ENCODE measurements at places on chromosomes 7 and 10.
A peak's percentile ranks its signal among the peaks of the same experiment; 100 is the strongest.

- DNase-seq = no peak
Measured at GRCh38 chr7:152733286-152733934, 26.1 kb upstream of the ACTR3B start.

- no peak for DNase-seq
Measured at GRCh38 chr10:8378198-8378983, 323.9 kb downstream of the GATA3 start.

DNA sequence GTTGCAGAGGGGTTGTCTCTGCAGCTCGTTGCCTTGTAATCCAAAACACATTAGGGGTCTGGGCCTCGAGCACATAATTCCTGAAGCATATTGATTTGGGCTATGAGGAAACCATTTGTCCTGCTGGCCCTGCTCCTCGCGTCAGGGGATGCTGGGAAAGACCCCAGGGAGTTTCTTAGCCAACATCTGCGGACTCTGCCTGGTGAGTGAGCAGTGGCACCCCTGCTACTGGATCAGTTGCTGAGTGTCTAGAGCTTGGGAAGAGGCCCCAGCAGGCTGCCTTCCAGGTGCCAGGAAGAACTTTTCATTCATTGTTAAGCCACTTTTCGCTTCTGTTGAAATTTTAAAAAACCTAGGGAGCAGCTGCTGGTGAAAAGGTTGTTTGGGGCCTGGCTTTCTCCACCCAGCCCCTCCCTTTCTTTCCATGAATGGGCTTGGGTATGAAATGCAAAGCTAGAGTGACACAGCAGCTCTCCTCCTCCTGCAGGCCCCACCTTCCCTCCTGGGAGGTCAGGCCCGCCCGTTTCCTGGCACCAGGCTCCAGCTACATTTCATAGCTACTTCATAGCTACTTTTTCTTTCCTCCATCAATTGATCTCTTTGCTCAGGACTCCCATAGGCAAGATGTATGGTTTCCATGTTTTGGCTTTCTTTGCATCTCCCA is 26.8 kb downstream of the TACR2 start:
- DNase-seq = no peak

GRCh38 chr7:151408839-151409666 is 785 bp downstream of the WDR86 start:
- no peak for DNase-seq

DNA sequence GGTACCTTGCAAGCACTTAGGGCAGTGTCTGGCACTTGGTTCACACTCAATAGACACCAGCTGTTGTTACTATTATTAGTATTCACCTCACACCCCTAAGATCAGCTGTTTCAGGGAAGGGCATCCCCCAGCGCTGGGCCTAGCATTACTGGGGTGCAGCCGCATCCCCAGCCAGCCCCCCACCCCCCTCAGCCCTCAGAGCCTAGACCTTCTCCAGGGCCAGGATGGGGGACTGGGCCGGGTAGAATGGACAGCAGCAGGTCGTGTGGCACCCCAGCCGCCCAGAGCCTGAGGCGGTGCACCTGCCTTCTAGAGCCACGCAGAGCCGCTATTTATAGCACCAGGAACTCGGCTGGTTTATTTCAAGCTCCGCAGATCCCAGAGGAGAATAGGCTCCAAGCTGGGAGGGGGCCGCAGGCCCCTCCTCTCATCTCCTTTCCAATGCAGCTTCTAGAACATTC is 60.5 kb downstream of the GTF2IRD1 start:
- peak; percentile 51 for DNase-seq

DNA sequence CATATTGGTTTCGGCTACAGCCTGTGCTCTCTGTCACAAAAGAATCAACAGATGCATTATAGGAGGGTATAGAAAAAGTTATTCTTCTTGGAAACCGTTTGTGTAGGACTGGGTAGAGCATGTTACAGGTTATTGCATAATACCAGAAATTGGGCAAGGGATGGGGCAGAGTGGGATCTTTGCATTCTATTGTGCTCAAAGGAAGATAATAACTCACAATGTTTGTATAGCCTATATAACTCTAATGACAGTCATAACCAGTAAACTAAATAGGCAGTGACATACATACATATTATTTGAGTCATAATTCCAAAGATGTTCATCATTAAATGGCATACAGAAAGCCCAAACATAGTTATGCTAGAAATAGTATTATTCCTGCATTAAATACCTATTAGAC is 179.7 kb downstream of the XPNPEP1 start:
- no peak for DNase-seq

- DNase-seq = no peak
Measured at GRCh38 chr10:53064614-53065013, 292.0 kb upstream of the MBL2 start.

DNA sequence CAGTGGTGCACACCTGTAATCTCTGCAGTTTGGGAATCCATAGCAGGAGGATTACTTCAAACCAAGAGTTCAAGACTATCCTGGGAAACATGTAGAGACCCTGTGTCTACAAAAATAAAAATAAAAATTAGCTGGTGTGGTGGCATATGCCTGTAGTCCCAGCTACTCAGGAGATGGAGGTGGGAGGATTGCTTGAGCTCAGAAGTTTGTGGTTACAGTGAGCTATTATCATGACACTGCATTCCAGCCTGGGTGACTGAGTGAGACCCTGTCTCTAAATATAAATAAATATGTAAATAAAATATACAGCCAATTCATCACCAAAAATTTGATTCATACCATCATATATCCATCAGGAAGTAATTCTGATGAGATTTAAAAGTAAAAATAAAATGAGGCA is 60.9 kb downstream of the ANKRD7 start:
- DNase-seq = no peak

DNA sequence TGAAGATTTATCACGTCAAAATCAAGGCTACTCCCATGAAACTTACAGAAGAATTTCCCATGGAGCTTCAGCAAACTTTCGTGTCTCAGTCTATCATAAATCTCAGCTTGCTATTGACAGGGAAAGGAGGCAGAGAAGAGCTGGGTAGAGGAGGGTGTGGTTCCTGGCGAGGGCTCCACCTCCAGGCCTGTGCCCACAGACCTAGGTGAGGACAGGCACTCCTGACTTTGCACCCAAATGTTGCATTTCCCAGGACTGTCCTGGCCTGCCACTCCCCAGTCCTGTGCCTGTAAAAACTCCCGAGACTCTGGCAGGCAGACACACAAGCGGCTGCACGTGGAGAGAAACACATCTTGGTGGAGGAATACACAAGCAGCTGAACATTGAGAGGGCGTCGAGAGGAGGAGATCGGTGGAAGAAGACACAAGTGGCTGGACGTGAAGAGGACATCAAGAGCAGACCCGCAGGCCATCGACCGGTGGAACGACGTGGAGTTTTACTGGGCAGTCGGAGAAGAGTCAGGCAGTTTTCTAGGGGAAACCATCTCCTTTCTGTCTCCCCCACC is 145.1 kb downstream of the CTNNA3 start:
- no peak for DNase-seq

- DNase-seq = no peak
Measured at GRCh38 chr7:113805976-113806375, 112.8 kb downstream of the PPP1R3A start.

DNA sequence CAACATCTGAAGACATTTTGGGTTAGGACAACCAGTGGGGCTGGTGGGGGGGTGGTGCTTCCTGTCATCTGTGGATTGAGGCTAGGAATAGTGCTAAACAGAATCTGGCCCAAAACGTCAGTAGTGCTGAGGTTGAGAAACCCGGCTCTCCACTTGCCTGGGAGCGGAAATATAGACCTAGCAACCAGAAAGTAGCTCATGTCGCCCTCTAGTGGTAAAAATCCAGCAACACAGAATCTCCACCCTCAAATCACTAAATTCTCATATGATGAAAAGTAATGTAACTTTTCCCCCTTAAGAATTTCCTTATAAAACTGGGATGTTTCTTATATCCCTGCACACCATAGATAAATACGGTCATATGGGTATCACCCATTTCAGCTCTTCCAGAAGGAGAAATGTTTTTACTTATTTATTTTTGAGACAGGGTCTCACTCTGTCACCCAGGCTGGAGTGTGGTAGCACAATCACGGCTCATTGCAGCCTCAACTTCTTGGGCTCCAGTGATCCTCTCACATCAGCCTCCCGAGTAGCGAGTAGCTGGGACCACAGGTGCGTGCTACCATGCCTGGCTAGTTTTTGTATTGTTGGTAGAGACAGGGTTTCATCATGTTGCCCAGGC is 34.4 kb downstream of the ZC3HAV1 start:
- peak; percentile 48 for DNase-seq

- DNase-seq = no peak
Measured at GRCh38 chr7:121015560-121015959, 27.0 kb downstream of the CPED1 start.

DNA sequence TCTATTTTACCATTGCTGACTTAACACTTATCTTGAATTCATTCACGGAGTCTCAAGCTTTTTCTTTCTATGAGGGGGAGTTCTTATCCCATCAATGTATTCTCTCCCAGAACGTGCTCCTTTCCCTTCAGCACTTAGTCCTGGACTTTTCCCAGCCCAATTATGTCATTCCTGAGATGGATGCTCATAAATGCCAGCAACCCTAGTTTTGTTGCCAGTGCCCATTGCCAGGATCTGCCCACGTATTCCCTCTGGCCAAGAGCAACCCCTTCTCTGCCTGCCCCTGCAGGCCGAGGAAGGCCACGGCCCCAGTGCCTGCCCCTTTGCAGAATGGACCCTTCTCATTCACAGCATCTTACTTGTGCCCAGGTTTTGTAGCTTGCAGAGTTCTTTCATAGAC is 67.4 kb upstream of the PPP1R3C start:
- DNase-seq = no peak

DNA sequence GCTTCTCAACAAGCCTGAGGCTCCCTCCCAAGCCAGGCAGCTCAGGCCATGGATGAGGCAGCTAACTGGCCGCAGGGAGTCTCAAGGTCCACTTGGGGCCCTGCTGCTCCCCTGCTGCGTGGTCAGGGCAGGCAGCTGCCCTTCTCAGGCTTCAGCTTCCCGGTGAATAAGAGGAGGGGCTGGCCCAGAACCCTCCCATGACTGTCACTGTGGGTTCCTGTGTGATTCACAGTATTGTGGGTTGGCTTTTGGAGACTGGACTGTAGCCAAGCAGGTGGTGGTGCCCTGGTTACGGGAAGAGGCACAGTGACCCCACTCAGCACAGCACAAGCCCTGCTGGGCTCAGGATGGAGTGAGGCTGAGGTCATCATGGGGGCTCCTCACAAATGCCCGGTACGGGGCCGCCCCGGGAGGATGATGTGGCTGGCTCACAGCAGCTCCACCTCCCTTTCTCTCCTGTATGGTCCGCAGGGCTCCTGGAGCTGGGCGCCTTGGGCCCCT is 189.8 kb downstream of the HECW1 start:
- DNase-seq = no peak

DNA sequence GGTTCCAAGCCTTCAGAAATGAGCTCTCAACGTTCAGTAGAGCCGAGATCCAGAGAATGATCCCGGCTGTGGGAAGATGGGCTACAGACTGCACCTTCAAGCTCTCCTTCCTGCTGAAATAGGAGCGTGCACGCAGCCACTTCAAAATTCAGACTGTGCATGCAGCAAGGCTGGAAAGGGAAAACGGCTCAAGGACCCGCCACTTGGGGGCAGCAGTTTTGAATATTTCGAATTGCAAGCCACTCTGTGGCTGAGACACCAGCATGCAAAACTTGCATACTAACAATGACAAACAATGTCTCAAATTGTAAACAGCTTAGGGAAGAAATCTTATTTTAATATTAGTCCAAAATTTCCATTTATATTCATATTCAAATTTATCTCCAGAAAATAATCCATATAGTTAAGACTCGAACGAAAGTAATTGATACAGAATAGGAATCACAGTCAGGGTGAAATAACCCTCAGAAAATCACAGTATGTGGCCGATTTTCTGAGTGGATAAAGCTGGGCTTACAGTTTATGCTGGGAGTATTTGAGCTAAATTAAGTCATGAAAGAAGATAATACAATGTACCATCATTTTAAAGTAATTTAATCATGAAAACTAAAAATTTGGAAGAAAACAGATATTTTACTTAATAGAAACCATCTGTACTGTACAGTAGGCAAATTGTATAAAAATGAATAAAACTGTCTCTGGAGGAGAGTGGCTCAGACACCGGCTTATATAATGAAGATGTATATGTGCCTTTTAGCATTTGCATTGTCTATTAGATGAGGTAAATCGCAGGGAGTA is 137.9 kb upstream of the MKI67 start:
- DNase-seq = no peak

DNA sequence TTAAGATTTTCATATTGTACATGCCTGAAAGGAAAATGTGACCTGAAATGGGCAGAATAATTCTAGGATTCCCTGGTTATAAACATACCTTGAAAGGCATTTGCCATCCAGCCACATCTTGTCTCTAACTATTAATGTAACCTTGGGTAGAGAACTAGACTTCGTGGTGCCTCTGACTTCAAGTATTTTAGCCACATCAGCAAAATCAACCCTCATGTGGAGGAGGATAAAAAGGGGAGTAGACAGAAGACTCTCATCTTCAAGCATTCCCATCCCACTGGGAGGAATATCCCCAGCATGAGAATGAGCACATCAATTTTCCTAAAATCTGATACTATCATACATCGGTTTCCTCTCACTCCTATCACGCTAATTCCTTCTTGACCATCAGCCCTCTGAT is 164.7 kb upstream of the NOBOX start:
- no peak for DNase-seq

- DNase-seq = no peak
Measured at GRCh38 chr7:87482115-87482514, 6.6 kb upstream of the ABCB4 start.

DNA sequence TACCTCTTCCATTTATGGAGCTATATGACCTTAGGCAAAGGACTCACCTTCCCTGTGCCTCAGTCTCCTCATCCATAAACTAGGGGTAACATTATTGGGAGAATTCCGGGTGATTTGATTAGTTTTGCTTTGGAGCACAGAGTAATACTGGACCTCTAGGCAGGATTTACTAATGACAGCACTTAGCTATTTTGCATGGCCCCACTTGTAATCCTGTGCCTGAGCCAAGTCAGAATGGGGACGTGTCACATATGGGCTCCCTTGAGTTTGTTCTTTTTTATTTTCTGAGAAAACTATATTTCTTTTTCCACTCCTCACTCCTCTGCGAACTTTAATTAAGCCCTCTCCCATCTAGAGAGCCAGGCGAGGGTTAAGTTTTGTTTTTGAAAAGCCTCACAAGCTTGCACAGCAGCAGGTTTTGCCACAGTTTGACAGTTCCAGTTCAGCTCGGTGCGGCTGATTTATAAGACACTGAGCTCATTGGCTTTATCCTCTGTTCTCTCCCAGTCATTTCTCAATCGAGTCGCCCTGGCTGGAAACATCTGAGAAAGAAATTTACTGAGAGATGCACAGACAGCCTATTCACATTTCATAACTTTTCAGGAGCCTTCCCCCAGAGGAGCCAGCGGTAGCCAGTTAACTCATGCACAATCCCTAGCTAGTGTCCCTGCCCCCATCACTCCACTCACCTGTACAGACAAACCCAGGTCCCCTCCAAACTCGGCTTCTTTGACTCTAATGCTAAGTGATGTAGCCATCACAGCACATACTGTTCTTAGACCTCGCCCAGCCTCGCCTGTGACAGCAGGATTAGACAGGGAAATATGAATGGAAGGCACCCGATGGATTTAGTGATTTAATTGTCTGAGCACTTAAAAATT is 441.9 kb upstream of the NPVF start:
- DNase-seq = no peak

GRCh38 chr7:143393267-143394041 is 12.3 kb downstream of the ZYX start:
- DNase-seq = no peak
